NCI-H524 (cell line): ENCODE measurements at places on chromosomes 12 and 14.

DNA sequence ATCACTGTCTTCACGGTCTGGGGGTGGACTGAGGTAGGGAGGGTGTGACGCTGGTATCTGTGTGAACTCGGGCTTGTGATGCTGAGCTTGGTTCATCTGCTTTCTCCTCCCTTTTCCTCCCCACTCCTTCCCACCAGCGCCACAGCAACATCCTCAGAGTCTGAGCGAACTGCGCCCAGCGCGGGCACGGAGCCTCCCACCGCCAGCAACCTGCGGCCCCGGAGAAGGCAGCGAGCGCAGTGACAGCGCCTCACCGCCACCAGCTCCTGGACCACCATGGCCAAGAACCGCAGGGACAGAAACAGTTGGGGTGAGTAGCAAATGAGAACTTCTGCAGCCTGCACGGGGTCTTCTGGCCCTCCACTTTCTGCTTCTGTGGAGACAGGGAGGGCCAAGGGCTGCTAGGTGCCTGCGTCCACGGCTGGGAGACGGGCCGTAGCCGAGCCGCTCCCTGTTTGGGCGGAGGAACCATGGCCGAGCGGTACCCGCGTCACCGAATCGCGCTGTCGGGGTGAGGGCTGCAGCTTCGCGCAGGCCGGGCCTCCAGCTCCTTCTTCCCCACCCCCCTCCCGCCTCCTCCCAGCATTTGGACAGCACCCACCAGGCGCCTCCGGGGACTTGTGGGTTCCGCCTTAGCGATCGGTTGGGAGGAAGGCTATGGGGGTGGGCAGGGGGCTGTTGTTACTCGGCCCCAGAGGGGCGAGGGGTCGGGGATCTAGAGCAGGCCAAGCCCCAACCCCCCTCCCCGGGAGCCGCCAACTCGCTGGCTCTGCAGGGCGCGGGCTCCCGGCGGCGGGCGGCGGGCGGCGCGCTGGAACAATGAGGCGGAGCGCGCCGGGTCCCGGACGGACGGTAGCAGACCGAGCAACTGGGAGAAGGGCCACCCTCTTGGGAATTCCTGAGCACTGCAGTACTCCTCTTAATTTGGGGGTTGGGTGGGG is at the start of gene ATL1:
ATL1 (plus strand) TSS at position 156 of the 941 bp plus-strand sequence; CDS start at position 277, 121 bp downstream.
- peak; percentile 78 for DNase-seq

- DNase-seq, result no peak
These were observed 691.4 kb upstream of the TBX3 start for GRCh38 chr12:115375186-115375991.

DNA sequence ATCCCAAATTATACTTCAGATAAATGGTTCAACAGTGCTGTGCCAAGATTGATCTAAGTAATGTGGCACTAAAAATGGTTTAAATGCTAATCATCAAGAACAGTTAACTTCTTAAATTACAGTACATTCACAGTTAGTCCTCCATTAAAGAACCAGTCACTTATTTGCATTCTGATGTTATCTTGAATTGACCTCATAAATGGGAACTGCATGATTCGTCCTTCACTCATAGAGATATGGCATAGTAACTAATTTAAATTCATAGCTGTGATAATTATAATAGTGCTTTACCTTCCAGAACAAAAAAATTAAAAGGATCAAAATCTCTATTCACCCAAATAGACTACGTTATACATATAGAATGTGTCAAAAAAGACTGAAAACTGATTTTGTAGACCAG is 61.1 kb downstream of the COCH start:
- no peak for DNase-seq

DNA sequence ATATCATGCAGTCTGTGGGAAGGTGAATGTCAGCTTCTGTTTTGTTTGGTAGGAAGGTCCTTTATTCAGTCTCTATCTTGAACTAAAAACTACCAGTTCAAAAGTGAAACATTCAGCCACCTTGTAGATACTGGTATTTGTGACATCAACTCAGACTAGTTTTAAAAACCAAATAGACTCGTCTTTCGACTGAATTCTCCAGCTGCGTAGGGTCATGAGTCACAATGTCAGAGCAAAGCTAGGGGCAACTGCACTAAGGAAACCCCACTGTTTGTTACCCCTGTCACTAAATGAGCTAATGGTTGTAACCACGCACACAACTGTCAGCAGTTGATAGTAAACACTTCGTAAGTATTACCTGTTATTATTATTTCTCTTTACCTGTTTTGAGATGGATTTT is 144.6 kb downstream of the PRIMA1 start:
- DNase-seq, result no peak

DNA sequence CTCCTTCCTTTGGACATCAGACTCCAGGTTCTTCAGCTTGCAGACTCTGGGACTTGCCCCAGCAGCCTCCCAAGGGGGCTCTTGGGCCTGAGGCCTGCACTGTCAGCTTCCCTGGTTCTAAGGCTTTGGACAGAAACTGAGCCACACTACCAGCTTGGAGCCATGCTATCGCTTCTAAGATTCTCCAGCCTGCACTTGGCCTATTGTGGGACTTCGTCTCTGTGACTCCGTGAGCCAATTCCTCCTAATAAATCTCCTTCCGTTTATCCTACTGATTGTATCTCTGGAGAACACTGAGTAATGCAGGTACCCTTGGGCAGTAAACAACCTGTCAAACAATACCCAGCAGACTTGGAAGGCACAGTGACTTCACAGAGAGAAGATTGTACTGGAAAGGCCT is 24.9 kb upstream of the RHOJ start:
- DNase-seq, result no peak

- DNase-seq, result no peak
These were observed 60.1 kb upstream of the DIO2 start for GRCh38 chr14:80271389-80271788.

DNA sequence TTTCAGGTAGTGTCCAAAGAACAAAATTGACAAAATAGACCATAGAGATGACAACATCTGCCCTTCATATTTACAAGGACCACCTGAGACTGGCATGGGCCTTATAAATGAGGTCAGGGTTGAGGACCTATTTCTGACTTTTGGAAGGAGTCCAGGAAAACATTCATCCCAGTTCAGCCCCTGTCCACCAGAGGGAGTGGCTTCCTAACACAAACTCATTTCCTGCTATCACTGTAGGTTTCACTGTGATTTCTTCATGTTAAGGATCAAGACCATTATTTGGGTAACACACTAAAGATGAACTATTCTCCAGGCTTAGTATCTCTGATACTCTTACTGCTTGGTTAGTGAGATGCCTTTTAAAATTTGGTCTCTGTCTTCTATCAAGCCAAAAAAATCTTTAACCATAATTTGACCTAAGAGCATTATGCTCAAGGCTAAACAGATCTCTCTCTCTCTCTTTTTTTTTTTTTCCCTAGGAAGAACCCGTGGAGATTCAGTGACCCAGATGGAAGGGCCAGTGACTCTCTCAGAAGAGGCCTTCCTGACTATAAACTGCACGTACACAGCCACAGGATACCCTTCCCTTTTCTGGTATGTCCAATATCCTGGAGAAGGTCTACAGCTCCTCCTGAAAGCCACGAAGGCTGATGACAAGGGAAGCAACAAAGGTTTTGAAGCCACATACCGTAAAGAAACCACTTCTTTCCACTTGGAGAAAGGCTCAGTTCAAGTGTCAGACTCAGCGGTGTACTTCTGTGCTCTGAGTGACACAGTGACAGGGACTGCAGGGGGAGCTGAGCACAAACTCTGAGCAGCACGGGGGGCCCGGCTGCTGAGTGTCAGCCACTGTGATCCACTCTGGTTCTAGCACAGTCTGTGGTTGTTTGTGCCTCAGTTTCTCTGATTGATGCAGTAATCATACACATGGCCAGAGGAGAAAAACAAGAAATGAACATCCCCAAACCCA is 267.6 kb upstream of the OR4E1 start:
- DNase-seq, result no peak

GRCh38 chr14:90717916-90718315 is 98.3 kb downstream of the TTC7B start:
- DNase-seq, result no peak

- DNase-seq, result no peak
These were observed 2.3 kb upstream of the KLRD1 start for GRCh38 chr12:10305411-10305810.

GRCh38 chr12:57898308-57898970 is 42.9 kb upstream of the ATP23 start:
- DNase-seq, result peak; percentile 16

DNA sequence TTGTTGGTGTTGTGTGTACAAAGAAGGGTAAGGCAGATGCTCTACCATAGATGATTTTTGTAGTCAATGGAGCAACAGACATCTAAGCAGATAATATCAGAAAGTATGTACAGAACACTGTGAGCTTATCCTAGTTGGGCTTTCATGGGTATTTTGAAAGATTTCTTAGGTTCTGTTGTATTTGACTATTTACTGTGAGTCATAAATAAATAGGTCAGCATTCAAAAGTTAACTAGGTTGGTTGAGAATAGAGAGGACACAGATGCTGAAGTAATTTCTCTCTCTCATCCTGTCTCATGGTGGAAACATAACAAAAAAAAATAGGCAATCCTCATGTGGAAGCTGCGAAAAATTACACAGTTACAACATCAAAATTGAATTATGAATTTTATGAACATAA is 413.5 kb downstream of the CCDC91 start:
- no peak for DNase-seq
